CD14-positive monocyte (primary cell): ENCODE measurements at places on chromosomes 2 and 18.

GRCh38 chr18:8869696-8870095, 164.3 kb downstream of the MTCL1 start:
- no peak for DNase-seq

DNA sequence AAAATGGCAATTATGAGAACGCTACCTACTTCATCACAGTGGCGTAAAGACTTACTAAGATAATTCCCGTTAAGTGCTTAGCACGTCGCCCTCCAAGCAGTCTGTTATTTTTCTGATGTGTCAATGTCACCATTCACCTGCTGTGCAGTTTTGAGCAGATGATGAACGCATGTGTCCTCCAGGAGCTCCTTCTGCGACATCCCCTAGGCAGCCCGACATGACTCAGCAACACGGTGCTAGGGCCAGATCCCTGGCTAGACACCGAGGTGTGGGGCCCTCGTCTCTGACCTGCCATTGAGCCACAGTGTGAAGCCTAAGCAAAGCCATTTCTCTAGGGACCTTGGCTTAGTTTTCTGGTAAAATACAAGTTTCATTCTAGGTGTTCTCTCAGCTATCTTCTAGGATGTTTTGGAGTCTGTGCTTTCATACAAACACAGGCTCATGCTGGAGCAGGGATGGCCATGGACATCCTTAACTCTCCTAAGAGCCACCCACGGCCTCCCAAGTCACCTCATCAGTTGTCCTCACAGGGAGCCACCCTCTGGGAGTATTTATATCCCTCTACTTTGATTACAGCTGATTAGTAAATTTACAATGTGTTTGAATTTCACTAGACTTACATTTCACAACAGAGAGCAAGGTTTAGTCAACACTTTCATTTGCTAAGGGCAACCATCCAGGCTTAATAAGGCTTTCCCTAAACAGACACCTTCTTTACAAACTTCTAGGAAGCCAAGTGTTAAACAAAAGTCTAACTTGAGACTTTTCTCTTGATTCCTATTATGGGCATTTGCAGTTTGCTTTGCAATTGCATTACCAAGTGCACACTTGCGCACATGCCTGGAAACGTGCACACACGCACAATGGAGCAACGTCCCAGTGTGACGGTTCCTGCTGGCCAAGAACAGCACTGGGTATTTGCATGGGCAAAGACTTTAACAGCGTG, 376.8 kb upstream of the ID2 start:
- DNase-seq = peak; percentile 44

DNA sequence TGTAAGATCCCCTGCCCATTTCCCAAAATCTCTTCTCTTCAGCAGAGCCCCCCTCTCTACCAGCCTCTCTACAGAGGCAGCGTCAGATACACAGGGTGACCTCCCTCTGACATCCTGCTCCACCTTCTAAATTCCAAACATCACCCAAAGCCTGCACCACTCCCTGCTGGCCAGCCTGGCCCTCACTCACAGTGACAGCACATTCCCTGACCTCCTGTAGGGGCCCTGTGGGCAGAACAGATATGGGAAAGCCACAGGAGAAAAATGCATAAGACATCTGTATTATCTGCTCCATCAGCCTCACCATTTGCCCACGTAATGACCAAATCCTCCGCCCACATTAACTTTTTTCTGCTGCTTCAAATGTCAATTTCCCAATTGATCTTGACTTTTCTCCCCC, 40.6 kb downstream of the TRABD2A start:
- DNase-seq = no peak

DNA sequence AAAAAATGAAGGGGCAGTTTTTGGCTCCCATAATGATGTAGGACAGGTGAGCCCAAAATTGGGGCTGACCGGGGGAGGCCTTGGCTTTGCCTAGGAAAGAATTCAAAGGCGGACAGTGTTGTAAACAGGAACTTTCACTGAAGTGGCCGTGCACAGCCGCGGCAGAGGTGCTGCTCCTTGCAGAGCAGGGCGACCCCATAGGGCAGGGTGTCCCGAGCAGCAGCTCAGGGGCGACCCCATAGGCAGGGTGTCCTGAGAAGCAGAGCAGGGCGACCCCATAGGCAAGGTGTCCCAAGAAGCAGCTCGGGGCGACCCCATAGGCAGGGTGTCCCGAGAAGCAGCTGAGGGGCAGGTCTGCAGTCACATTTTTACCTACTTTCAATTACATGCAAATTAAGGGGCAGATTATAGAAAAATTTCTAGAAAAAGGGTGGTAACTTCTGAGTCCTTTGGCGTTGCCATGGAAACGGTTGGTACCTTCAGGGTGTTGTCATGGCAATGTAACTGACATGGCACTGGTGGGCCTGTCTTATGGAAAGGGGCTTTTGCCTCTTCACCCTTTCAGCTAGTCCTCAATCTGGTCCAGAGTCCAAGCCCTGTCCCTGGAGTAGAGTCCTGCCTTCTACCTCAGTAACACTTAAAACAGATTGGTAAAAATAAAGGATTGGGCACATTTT, 134.5 kb downstream of the FBXO15 start:
- peak; percentile 8 for DNase-seq
